Liver (tissue), 10 donors: ENCODE measurements at places on chromosomes 3 and 15. TPM values are rescaled to one million over a fixed set of nuclear protein-coding genes. Genes with fewer than 3 reads are reported as not detected.

DNA sequence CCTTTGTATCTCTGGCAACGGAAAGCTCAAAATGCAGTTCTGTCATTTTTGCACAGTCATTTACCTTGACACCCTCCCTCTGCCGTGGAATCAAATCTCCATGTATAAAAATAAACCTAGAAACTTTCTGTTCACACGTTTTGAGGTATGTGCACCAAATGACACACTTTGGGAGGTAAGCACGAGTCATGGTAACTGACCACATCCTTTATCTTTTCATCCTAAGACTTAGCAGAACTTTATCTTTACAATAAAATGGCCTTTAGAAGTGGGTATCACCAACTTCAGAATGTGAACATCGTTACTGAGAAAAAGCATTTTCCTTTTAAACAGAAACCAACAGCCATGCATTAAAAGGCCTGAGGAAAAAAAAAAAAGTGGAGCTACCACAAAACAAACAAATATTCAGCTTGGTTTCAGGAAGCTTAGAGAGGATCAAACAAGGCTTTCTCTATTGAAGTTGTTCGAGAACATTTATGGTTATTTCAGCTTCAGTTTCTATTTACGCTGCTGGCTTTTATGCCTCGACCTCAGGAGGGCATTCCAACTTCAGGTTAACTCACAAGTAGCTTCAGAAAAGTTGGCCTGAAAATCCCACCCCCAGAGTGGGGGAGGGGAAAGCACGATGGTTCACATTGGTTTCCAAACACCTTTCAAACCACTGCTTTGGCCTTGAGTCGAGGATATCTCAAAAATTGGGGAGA lies 171.1 kb upstream of the ICE2 start:
- no peak for DNase-seq

The TMEM212 gene
- not detected for polyA plus RNA-seq

DNA sequence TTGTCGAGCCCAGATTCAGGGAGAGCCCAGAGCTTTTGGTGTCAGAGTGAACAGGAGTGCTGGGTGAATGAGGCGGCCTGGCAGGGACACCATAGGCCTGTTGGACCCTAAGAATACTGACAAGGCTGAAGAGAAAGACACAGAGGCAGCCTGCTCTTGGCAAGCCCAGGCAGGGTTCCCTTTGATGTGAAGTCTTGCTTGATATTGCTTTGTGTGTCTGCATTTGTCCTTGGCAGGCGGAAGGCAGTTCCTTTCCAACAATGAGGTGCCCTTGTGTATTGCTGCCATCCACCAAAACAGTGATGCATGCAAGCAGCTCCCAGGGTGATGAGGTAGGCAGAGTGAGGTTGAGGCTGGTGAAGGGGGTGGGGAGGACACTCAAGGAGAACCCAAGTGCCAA lies 152.7 kb upstream of the TSC22D2 start:
- DNase-seq = no peak

The DUOXA2 gene
- polyA plus RNA-seq = 0.07 TPM

- no peak for DNase-seq
Measured at GRCh38 chr3:133238015-133238414, 161.8 kb upstream of the BFSP2 start.

The GPR62 gene
- polyA plus RNA-seq = not detected

The FOXB1 gene
- polyA plus RNA-seq = not detected

The FBXO40 gene
- polyA plus RNA-seq = not detected

GRCh38 chr3:106337116-106337515 lies 468.3 kb upstream of the CBLB start:
- DNase-seq = no peak
